ENCODE measurements at places on chromosomes 2 and 18. TPM values are rescaled to one million over a fixed set of nuclear protein-coding genes. Genes with fewer than 3 reads are reported as not detected.

NR4A2 gene
- 3.2 TPM for total RNA-seq

DNA sequence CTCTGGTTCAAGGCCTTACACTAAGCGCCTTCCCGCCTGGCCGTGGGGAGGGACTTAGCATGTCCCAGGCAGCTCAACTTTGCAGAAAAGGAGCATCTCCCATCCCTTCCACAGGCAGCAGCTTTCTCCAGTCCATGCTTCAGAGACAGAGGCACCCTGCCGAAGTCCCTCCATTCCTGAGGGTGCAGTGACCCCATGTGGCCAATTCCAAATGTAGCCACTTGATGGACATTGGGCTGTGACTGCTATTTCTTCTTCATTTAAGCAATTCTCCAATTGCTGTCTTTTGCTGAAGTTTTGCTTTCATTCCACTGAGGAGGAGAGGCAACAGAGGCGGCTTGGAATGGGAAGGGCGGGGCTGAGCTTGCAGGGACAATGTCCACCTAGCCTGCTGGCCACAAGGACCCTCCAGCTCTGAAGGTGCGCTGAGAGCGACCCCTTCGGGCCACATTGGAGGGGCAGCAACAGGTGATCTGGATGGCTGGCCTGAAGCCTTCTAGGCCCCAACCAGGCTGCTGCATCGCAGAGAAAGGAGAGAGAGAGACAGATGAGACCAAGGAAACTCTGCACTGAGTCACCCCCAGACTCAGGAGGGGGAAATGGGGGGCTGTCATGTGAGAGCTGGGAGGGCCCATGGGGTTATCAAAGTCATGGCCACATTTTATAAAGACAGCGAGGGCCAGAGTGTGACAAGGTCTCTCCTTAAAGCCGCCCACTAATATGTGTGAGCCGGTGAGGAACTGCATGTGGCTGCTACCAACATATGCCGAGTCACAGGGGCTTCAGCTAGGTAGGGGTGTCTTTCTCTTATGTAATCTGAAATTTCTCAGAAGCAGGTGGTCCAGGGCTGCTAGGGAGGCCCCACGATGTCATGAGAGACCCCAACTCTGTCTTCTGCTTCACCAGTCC, 61.3 kb downstream of the LONRF2 start:
- no peak overlapping the region for H3K4me3 ChIP-seq
- H3K4me1 ChIP-seq = peaks cover 2% of the 10 kb centered on the region
- H3K36me3 ChIP-seq = no peaks in the 10 kb centered on the region
- H3K27me3 ChIP-seq = peaks cover 5% of the 10 kb centered on the region
- H3K27ac ChIP-seq = no peak overlapping the region
- no peak for DNase-seq

WIPF1 gene
- 480 TPM for total RNA-seq

SIGLEC15 gene
- total RNA-seq = not detected

GRCh38 chr2:125004106-125004800, 979.2 kb downstream of the CNTNAP5 start:
- DNase-seq = no peak
- H3K4me1 ChIP-seq = no peaks in the 10 kb centered on the region
- H3K36me3 ChIP-seq = no peaks in the 10 kb centered on the region

- H3K4me3 ChIP-seq = no peak overlapping the region
- no peak overlapping the region for H3K27ac ChIP-seq
- H3K36me3 ChIP-seq = no peaks in the 10 kb centered on the region
- H3K4me1 ChIP-seq = no peaks in the 10 kb centered on the region
- no peak for DNase-seq
- no peaks in the 10 kb centered on the region for H3K27me3 ChIP-seq
Measured at GRCh38 chr18:1422634-1423033, 518.0 kb downstream of the ADCYAP1 start.

GRCh38 chr18:72543357-72544055, 636 bp downstream of the CBLN2 start:
- H3K4me1 ChIP-seq = peaks cover 8% of the 10 kb centered on the region
- no peaks in the 10 kb centered on the region for H3K36me3 ChIP-seq
- peak overlapping the region; percentile 3 for H3K4me3 ChIP-seq
- peak; percentile 33 for DNase-seq
- peaks cover 33% of the 10 kb centered on the region for H3K27me3 ChIP-seq

SP5 gene
- total RNA-seq = not detected

DNA sequence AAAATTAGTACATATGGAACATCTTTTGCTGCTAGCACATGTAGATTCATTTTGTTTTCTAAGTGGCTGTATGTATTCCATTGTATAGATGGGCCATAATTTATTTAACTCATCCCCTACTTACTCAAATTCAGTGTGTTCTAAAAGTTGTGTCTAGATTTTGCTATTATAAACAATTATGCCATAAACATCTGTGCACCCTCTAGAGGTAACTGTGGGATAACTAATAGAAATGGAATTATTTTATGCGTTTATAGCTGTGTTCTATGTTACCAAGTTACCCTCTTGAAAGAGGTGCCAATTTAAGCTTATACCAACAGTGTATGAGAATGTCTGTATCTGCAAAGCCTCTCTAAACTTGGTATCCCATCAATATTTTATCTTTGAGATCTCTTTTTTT, 100.4 kb downstream of the MMADHC start:
- H3K4me3 ChIP-seq = no peak overlapping the region
- H3K36me3 ChIP-seq = no peaks in the 10 kb centered on the region
- no peaks in the 10 kb centered on the region for H3K4me1 ChIP-seq
- no peak for DNase-seq
- no peak overlapping the region for H3K27ac ChIP-seq
- peaks cover 6% of the 10 kb centered on the region for H3K27me3 ChIP-seq

DCDC2C gene
- not detected for total RNA-seq
